H1 (cell line): ENCODE measurements at places on chromosomes 5 and 9.

DNA sequence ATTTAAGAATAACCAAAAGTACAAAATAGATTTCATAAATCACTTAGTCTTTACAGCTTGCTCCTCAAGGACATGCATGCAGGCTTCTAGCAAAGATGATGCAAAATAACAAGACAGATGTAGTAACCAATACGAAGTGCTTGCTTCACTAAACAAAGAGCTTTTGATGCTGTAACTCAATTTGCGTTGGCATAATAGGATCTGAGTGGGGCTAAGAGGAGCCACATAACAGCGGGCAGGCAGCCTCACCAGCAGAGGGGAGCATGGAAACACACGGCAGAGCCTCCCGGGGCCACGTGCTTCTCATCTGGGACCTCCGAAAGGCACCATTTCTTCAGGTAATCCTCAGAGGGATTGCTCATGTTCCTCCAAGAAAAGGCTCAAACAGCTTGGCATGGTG, 139.7 kb downstream of the C5orf15 start:
- no peak for DNase-seq
- no peak overlapping the region for H3K27ac ChIP-seq

GRCh38 chr9:132541051-132541450, 41.4 kb upstream of the BARHL1 start:
- peaks cover 3% of the 10 kb centered on the region; the same call in 1 of the 2 replicates for H3K4me1 ChIP-seq
- no peak overlapping the region for H3K4me3 ChIP-seq
- no peak for DNase-seq

DNA sequence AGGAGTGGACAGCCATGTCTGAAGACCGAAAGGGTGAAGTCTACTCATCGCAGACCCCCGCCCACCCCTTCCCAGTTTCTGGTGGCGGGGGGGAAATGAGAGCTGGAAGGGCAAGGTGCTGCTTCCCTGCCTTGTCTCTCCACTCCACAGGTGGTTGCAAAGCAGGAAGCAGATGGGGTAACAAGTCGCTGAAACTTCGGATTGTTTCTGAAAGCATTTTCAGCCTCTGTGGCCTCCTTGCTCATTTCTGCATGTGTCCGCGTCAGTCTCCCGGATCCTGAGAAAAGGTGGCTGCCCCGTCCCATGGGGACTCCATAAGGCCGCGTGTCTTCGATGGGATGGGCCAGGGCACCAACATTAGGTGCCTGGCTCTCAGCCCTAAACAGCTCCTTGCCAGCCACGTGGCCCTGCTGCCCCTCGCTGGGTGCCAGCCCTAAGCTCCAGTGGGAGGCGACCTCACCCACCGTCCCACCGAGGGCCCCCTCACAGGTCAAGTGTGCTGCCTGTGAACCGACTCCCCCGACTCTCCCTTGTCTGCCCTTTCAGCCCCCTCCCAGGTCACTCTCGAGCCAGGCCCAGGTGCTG, 971 bp downstream of the PHYKPL start:
- H3K27me3 ChIP-seq = no peaks in the 10 kb centered on the region
- peak overlapping the region; percentile 21; the same call in 1 of the 2 replicates for H3K27ac ChIP-seq
- H3K4me3 ChIP-seq = peak overlapping the region; percentile 72
- H3K4me1 ChIP-seq = peaks cover 12% of the 10 kb centered on the region

- no peak overlapping the region for H3K27ac ChIP-seq
- no peak overlapping the region for H3K4me3 ChIP-seq
- H3K27me3 ChIP-seq = peaks cover 9% of the 10 kb centered on the region
- no peaks in the 10 kb centered on the region for H3K36me3 ChIP-seq
Measured at GRCh38 chr9:132873403-132873802, 4.7 kb downstream of the AK8 start.

- no peak overlapping the region for H3K4me3 ChIP-seq
- H3K36me3 ChIP-seq = no peaks in the 10 kb centered on the region
- H3K27ac ChIP-seq = no peak overlapping the region
- no peak for DNase-seq
- H3K27me3 ChIP-seq = no peaks in the 10 kb centered on the region
- H3K4me1 ChIP-seq = peaks cover 5% of the 10 kb centered on the region
Measured at GRCh38 chr9:124616961-124617360, 109.8 kb upstream of the NR5A1 start.

DNA sequence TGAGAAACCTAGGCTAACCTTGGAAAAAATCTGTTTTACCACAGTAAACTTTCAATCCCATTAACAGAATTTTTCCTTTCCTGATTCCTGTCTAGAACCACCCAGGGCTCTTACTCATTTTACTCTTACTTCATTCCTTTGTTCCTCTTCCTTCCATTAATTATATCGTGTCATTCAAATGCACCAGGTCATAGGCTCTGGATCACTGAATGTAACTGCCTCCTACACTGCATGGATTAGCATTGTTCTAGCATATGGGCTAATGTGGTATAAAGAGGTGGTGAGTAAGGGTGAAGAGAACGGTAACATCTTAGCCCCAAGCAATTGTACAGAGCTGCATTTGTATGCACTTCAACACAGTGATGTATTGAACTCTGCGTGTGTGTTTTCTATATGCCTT, 49.5 kb upstream of the SPINK5 start:
- no peak for DNase-seq
- H3K27me3 ChIP-seq = no peaks in the 10 kb centered on the region
- H3K36me3 ChIP-seq = no peaks in the 10 kb centered on the region

DNA sequence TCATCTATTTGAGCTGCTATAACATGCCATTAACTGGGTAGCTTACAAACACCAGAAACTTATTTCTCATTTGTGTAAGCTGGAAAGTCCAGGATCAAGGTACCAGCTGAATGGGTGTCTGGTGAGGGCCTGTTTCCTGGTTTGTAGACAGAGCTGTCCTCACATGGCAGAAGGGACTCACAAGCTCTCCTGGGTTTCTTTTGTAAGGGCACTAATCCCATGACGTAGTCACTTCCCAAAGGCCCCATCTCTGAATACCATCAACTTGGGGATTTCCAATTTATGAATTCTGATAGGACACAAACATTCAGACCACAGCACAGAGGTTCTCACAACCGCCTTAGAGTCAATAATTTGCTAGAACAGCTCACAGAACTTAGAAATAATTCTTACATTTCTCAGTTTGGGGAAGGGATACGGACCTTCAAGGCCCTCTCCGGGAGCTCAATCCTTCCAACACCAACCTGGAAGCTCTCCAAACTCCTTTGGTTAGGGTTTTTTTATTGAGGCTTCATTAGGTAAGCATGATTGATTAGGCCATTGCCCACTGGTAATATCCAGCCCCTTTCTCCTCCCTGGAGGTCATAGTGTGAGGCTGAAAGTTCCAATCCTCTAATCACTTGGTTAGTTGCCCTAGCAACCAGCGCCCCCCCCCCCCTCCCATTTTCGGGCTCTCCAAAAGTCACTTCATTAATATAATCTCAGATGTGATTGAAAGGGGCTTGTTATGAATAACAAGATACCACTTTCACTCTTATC, 7.6 kb upstream of the DNAJA1 start:
- H3K36me3 ChIP-seq = no peaks in the 10 kb centered on the region; the same call in 1 of the 2 replicates
- no peak for DNase-seq
- peaks cover 16% of the 10 kb centered on the region; the same call in 1 of the 2 replicates for H3K4me1 ChIP-seq
- no peak overlapping the region for H3K27ac ChIP-seq
- H3K4me3 ChIP-seq = no peak overlapping the region
